ENCODE measurements at places on chromosomes 6 and 20. TPM values are rescaled to one million over a fixed set of nuclear protein-coding genes. Genes with fewer than 3 reads are reported as not detected.

GRCh38 chr6:29516108-29516507 lies 28.4 kb upstream of the MAS1L start:
- DNase-seq: no peak

- DNase-seq: no peak
These were observed 49.3 kb upstream of the E2F3 start for GRCh38 chr6:20352346-20352745.

DNA sequence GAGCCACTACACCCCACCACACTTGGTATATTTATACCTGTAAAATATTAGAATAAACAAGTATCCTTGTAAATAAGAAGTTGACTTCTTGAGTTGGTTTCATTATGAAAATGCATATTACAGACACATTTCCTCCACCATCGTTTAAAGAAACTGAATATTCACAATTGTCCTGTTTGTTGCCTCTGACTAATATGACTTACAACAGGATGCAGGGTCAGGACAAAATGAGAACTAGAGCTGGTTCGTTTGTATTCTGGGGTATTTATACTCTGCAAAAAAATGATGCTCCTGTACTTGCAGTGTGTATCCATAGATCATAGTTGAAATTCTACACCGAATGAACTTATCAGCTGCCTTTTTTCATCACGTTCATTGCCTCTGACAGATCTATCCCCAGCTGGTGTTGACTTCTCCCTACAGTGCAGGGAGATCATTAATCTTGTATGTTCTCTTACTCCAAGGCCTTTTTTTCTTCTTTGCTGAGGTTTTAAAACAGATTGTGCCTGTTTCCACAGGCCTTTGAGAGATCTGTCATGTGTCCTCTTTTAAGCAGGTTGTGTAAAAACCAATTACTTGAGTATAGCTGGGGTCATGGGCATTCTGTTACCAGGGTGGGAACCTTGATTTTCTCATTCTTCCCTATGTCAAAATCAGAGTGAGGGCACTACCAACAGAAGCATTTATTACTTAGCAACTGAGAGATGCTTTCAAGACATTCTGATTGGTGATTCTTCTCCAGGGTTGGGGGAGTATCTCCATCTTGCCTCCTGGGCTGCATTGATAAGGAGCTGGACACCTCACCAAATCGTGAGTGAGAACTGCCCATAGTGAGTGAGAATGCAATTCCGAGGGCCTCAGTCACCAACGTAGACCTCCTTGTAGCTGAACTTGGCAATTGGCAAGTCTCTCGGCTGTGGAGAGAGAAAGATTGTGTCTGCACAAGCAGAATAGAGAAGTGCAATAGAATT lies 78.8 kb upstream of the CD83 start:
- DNase-seq: no peak

DNA sequence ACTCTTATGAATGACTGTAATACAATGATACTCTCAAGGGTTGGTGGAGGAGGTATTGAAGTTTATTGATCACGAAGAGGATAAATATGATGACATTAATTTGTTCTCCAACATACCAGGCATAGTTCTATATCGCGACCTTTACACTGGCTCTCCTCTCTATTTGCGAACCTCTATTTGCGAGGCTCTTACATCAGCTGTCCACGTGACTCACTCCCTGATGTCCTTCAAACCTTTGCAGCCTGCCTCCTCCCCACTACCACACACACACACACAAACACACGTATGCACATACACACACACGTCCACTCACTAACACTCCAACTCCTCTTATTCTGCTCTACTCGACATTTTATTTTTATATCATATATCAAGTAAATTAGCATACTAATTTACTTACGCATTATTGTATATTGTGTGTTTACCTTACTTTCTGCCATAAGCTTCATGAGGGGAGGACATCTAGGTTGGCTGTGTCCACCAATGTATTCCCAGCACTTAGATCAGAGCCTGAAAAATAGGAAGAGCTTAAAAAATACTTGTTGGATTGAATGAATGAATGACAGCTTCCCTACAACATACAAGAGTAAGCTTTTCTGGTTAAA lies 53.3 kb upstream of the TNFRSF21 start:
- DNase-seq: no peak

DNA sequence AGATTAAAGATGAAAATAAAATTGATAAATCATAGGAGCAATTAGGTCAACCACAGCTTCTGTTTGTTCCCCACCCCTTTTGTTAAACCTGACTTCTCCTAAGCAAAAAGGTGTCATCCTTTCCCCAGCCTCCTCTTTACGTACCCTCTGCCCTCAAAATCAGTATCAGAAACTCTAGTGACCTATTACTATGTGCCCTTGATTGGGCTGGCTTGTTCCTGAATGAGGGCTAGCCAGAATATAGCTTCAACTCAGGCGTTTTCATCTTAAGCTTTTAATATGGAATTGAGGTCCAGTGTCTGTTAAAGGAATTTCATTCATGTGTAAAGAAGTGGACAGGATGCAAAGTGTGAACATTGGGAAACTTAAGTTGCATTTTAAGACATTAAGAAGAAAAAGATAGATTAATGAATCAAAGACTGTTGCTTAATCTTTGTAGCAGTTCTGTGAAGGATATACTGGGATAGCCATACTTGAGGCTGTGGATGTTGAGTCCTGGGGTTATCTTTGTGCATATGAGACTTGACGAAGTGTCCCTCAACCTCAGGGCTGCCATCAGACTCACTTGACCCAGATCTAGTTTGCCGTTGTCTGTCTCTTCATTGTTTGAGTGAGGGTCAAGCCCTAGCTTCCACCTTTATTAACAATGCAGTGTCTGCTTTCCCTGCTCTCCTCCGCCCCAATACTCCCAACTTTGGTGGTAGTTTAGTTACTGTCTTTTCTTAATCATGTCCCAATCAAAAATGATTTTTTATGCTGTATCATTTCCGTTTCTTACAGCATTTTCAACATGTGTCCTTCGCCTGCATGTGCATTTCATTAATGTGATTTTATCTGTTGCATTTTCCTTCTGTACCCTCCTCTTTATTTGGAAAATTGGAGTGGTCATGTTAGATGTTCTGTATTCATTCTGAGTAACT lies 1.9 kb downstream of the TBPL1 start:
- no peak for DNase-seq

DNA sequence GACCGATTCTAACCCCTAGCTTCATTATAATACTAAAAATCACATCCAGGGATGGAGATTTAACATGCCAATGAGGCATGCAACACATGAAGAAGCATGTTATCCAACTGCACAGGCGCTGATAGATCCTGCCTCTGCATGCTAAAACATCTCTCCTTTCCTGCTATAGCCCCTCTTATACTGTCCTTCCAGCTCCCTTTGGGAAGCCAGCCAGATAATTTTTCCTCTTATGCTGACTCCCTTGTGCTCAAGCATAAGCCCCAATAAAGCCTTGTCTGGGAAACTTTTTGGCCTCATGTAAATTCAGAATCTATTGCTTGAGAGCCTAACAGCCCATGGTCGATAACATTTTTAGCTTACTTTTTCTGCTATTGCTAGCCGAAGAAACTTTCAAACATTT lies 404.3 kb downstream of the EPM2A start:
- no peak for DNase-seq

DNA sequence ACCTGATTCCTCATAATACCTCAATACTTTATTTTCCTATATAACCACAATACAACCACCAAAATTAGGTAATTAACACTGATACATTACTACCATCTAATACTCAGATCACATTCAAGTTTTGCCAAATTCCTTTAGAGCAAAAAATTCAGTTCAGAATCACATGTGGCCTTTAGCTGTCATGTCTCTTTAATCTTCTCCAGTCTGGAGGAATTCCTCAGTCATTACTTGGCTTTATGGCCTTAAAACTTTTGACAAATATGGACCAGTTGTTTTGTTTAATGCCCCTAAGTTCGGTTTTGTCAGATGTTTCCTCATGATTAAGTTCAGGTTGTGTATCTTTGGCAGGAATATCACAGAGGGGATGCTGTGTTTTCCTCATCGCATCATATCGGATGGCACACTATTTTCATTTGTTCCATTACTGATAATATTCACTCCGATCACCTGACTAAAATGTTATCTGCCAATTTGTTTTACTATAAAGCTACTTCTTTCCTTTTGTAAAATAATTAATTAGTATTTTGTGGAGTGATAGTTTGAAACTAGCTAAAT lies 51.2 kb upstream of the AKIRIN2 start:
- DNase-seq: no peak

The MCCD1 gene
- not detected for total RNA-seq

The GTF2H4 gene
- 26.4 TPM for total RNA-seq
